ENCODE measurements at places on chromosomes 7 and 10. TPM values are rescaled to one million over a fixed set of nuclear protein-coding genes. Genes with fewer than 3 reads are reported as not detected.
A peak's percentile ranks its signal among the peaks of the same experiment; 100 is the strongest.

ZMIZ2 gene
- total RNA-seq, result 69.0 TPM

IDI2 gene
- total RNA-seq, result not detected

MKI67 gene
- 111 TPM for total RNA-seq

GPC2 gene
- total RNA-seq, result 5.0 TPM

SCART1 gene
- total RNA-seq, result 0.73 TPM

FGFBP3 gene
- total RNA-seq, result 3.3 TPM

WNT8B gene
- 0.14 TPM for total RNA-seq

HYCC1 gene
- 43.4 TPM for total RNA-seq

EPO gene
- 1.1 TPM for total RNA-seq

ZNF117 gene
- 5.8 TPM for total RNA-seq

GLCCI1 gene
- total RNA-seq, result 18.8 TPM

CYP2C8 gene
- 0.37 TPM for total RNA-seq

TBX20 gene
- total RNA-seq, result 2.1 TPM

UBE2H gene
- total RNA-seq, result 43.2 TPM

DNA sequence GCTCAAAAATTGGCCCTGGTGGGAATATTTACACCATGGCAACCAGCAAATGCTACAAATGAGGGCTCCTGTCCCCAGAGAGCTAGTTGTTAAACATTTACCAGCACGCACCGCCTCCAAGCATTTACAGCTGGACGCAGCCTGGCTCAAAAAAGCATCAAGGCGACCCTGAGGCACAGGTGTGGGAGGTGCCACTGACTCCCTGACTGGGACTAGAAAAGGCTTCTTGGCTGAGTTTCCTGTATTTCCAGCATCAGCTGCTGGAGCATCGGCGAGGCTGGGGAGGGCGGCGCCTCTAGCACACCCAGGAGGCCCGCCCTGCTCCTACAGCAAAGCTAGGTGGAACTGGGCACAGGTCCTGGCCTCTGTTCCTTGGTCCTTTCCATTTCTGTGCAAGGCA, 43.5 kb upstream of the ZRANB1 start:
- H3K4me3 ChIP-seq, result no peak overlapping the region
- DNase-seq, result peak; percentile 71
- peaks cover 9% of the 10 kb centered on the region for H3K4me1 ChIP-seq
- no peaks in the 10 kb centered on the region for H3K36me3 ChIP-seq

DNA sequence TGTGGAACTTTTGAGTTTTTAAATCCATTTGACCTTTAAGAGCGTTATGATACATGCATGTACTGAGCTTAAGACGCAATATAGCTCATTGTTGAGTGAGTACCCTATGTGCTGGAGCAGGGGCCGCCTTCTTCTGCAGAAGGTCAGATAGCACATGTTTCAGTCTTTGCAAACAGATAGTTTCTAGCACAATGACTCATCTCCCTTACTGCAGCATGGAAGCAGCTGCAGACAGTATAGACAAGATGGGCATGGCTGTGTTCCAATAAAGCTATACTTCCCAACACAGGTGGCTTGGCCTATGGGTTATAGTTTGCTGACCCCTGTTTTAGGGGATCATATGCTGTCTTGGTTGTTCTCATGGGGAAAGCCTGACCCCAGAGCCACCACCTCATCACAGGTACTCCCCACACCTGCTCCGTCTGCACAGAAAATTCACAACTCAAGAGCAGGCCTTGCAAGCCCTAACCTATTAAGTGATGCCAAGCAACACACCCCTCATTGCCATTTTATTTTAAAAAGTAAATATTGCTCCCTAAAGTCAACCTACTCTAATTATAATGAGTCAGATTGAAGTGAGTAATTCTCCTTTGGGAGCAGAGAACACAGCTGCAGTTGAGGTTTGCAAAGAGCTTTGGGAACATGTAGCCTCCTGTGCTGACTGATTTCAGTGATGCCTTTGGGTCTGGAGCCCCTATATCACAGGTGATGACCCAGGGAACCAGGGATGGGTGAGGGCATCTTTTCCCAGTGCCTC, 330.1 kb downstream of the PAXIP1 start:
- H3K27me3 ChIP-seq, result no peaks in the 10 kb centered on the region
- no peaks in the 10 kb centered on the region for H3K4me1 ChIP-seq
- DNase-seq, result no peak
- no peaks in the 10 kb centered on the region for H3K36me3 ChIP-seq

GRCh38 chr7:94280851-94281250, 113.8 kb upstream of the COL1A2 start:
- H3K4me3 ChIP-seq, result no peak overlapping the region
- peaks cover 4% of the 10 kb centered on the region for H3K27me3 ChIP-seq
- H3K36me3 ChIP-seq, result no peaks in the 10 kb centered on the region
- DNase-seq, result no peak
- no peak overlapping the region for H3K27ac ChIP-seq
- H3K4me1 ChIP-seq, result no peaks in the 10 kb centered on the region

GRCh38 chr10:34091635-34092195, 723.4 kb downstream of the PARD3 start:
- no peaks in the 10 kb centered on the region for H3K36me3 ChIP-seq
- no peak overlapping the region for H3K4me3 ChIP-seq
- no peaks in the 10 kb centered on the region for H3K27me3 ChIP-seq
- no peak for DNase-seq
- H3K4me1 ChIP-seq, result no peaks in the 10 kb centered on the region

DNA sequence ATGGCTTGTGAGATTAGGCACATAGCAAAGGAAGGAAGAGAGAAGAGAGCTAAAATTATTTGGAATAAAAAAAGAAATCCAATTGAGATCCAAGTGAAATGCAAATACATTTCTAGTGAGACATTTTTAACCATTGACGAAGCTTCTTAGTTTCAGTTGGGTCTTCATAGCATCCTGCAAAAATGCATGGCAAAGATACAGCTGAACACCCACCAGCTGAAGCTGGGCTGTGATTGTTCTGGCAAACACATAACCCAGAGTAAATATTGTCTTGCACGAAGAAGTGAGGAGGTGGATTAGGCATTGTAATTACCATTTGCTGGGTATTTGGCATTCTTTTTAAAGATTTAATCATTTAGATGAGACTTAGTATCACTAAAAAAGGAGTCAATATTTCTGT, 409.4 kb downstream of the GRM8 start:
- no peaks in the 10 kb centered on the region for H3K27me3 ChIP-seq
- DNase-seq, result no peak

DNA sequence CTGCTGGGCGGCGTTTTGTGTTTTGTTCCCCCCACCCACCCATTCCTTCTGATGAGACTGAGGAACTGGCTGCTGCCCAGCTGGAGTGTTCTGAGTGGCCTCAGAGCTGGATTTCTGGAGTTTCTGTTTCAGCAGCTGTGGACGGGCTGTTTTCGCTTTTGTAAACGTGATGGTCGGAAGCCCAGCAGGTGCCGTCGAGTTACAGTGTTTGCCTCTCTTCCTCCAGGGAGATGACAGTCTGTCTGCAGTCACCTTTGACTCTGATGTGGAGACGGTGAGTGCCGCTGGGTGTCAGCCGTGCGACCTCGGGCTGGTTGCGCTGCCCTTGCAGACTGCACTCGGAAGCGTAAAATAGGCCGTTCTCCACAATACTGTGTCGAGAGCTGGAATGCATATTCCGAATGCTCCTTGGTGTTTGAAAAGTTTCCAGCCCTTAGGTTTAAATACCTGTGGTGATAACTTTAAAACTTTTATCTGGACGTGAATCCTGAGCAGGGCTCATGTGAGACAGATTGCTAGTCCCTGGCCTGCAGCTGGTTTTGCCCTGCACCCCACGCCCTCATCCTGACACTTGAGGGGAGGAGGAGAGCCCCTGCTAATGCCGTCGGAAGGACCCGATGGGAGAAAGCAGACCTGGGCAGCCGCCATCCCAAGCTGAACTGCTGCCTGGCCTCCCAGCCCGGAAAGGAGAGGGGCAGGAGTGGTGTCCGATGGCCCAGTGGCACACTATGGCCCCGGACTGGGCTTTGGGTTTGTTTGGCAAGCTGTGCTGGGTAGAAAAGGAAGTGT, 8.3 kb downstream of the IQCE start:
- peaks cover 6% of the 10 kb centered on the region for H3K4me1 ChIP-seq
- no peaks in the 10 kb centered on the region for H3K36me3 ChIP-seq

GRCh38 chr10:93760490-93760889, 2.8 kb downstream of the LGI1 start:
- no peak overlapping the region for H3K4me3 ChIP-seq
- H3K4me1 ChIP-seq, result no peaks in the 10 kb centered on the region
- H3K27me3 ChIP-seq, result no peaks in the 10 kb centered on the region
- no peaks in the 10 kb centered on the region for H3K36me3 ChIP-seq
- DNase-seq, result no peak
- no peak overlapping the region for H3K27ac ChIP-seq

GRCh38 chr10:102632394-102633111, 11.7 kb upstream of the TRIM8 start:
- no peaks in the 10 kb centered on the region for H3K36me3 ChIP-seq
- no peaks in the 10 kb centered on the region for H3K27me3 ChIP-seq
- no peak for DNase-seq
- H3K4me1 ChIP-seq, result peaks cover 42% of the 10 kb centered on the region
- no peak overlapping the region for H3K4me3 ChIP-seq
- H3K27ac ChIP-seq, result no peak overlapping the region

- no peak for DNase-seq
- H3K27ac ChIP-seq, result no peak overlapping the region
- peaks cover 2% of the 10 kb centered on the region for H3K27me3 ChIP-seq
- H3K36me3 ChIP-seq, result no peaks in the 10 kb centered on the region
- H3K4me1 ChIP-seq, result peaks cover 11% of the 10 kb centered on the region
Measured at GRCh38 chr10:5360318-5360915, 4.3 kb upstream of the UCN3 start.

DNA sequence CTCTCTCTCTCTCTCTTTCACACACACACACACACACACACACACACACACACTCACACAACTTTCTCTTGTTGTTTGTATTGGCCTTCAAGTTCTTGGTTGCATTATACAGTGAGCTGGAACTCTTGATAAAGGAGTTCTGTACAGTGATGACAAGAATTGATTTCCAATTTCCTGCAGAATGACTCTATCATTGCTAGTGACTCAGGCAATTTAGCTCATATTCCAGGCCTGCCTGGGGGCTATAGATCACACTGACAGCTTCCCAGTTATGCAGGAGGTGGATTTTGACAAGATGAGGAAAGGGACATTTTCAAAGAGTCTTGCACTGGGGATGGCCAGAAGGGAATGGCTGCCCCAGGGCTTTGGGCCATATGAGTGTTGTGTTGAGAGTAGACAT, 508.8 kb downstream of the TYW1 start:
- H3K36me3 ChIP-seq, result no peaks in the 10 kb centered on the region
- H3K27me3 ChIP-seq, result no peaks in the 10 kb centered on the region
- H3K27ac ChIP-seq, result no peak overlapping the region
- no peaks in the 10 kb centered on the region for H3K4me1 ChIP-seq
- no peak overlapping the region for H3K4me3 ChIP-seq
- no peak for DNase-seq

- no peak for DNase-seq
- H3K36me3 ChIP-seq, result peaks cover 2% of the 10 kb centered on the region
- H3K4me3 ChIP-seq, result no peak overlapping the region
- no peaks in the 10 kb centered on the region for H3K4me1 ChIP-seq
- no peak overlapping the region for H3K27ac ChIP-seq
Measured at GRCh38 chr7:88208521-88208920, 11.3 kb downstream of the SRI start.

- no peaks in the 10 kb centered on the region for H3K4me1 ChIP-seq
- H3K4me3 ChIP-seq, result no peak overlapping the region
- no peak for DNase-seq
Measured at GRCh38 chr10:74909670-74910069, 83.3 kb downstream of the KAT6B start.

GRCh38 chr7:106655703-106656498, 5.1 kb downstream of the CCDC71L start:
- H3K27ac ChIP-seq, result no peak overlapping the region
- no peaks in the 10 kb centered on the region for H3K36me3 ChIP-seq
- no peaks in the 10 kb centered on the region for H3K27me3 ChIP-seq
- H3K4me1 ChIP-seq, result peaks cover 14% of the 10 kb centered on the region
- DNase-seq, result no peak
- no peak overlapping the region for H3K4me3 ChIP-seq

GRCh38 chr7:115748123-115748738, 282.3 kb downstream of the TFEC start:
- H3K4me1 ChIP-seq, result no peaks in the 10 kb centered on the region
- H3K36me3 ChIP-seq, result no peaks in the 10 kb centered on the region
- DNase-seq, result peak; percentile 40
- no peak overlapping the region for H3K4me3 ChIP-seq
- H3K27ac ChIP-seq, result no peak overlapping the region

DNA sequence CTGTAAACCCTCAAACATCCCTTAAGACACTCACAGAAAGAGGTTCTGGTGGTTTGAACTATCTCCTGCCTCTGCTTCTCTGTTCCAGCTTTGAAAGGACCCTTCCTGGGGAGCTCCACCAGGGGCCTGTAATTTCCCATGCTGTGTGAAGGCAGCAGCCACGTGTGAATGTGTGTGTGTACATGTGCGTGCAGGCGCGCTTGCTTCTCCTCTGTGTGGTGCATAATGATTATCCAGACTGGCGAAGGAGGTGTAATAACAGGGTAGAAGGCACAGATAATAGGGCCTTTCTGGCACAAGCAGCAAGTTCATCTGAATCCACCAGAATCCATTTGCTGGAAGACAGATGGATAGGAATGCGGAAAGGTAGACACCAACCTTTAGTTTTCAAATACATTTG, 466.5 kb downstream of the GRID1 start:
- no peaks in the 10 kb centered on the region for H3K36me3 ChIP-seq
- H3K4me1 ChIP-seq, result no peaks in the 10 kb centered on the region
- H3K27ac ChIP-seq, result no peak overlapping the region
- DNase-seq, result no peak

GRCh38 chr10:47378183-47378510, 5.9 kb downstream of the ZNF488 start:
- DNase-seq, result no peak
- no peak overlapping the region for H3K27ac ChIP-seq
- H3K4me1 ChIP-seq, result peaks cover 31% of the 10 kb centered on the region
- H3K4me3 ChIP-seq, result no peak overlapping the region

- H3K27me3 ChIP-seq, result no peaks in the 10 kb centered on the region
- no peaks in the 10 kb centered on the region for H3K36me3 ChIP-seq
- no peaks in the 10 kb centered on the region for H3K4me1 ChIP-seq
- no peak overlapping the region for H3K27ac ChIP-seq
- DNase-seq, result no peak
Measured at GRCh38 chr10:78952686-78953085, 116.1 kb upstream of the ZMIZ1 start.

DNA sequence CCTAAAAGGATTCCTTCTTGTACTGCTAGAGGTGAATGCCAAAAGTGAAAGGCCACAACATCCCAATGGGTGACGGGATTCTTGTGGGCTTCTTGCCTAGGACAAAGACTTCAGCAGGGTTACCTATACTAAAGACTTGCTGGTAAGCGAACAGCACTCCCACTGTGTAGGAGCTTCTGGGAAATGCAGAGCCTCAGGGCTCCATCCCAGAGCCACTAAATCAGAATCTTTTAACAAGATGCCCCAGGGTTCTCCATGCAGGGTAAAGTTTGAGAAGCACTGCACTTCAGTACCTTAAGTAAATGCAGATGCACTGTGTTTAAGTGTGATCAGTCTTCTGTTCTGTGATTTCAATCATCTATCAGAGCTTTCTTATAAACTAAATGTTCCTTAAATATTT, 266.9 kb upstream of the KLF14 start:
- H3K4me3 ChIP-seq, result no peak overlapping the region
- no peaks in the 10 kb centered on the region for H3K27me3 ChIP-seq
- peaks cover 35% of the 10 kb centered on the region for H3K4me1 ChIP-seq
- H3K27ac ChIP-seq, result no peak overlapping the region
- no peaks in the 10 kb centered on the region for H3K36me3 ChIP-seq
- no peak for DNase-seq

- H3K4me3 ChIP-seq, result no peak overlapping the region
- no peak overlapping the region for H3K27ac ChIP-seq
- H3K27me3 ChIP-seq, result no peaks in the 10 kb centered on the region
- peaks cover 46% of the 10 kb centered on the region for H3K4me1 ChIP-seq
- no peaks in the 10 kb centered on the region for H3K36me3 ChIP-seq
- DNase-seq, result no peak
Measured at GRCh38 chr10:71250842-71251241, 38.5 kb downstream of the UNC5B start.
